ENCODE measurements at places on chromosomes 6 and 20.

DNA sequence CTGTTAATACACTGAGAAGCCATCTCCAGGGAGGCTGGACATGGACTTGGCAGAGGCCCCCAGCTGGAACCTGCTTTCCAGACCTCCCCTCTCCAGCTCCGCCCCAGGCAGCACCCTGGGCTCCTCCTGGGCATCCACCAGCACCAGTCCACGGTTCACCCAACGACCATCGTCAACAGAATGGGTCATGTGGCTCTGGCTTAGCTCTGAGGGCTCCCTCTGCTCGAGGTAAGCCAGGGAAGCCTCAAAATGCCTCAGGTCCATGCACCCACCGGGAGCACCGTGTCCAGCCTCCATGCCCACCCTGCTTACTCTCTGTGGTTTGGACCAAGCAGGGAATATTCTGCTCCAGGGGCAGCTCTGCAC lies 40.5 kb downstream of the WDR27 start:
- DNase-seq: no peak

GRCh38 chr20:409697-410559 lies 1.8 kb downstream of the RBCK1 start:
- no peak for DNase-seq

DNA sequence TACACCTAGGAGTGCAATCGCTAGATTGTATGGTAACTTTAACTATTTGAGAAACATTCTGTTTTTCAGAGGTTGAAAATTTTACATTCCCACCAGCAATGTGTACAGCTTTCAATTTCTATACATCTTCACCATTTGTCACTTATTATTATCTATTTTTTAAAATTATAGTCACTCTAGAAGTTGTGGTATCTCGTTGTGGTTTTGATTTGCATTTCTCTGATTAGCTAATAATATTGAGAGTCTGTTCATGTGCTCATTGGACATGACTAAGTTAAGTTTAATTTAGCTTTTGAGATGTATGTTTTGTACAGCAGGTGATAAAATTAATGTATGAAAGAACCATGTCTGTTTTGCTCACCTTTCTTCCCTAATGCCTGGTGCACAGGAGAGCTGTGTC lies 34.8 kb upstream of the PLCB1 start:
- DNase-seq: no peak

DNA sequence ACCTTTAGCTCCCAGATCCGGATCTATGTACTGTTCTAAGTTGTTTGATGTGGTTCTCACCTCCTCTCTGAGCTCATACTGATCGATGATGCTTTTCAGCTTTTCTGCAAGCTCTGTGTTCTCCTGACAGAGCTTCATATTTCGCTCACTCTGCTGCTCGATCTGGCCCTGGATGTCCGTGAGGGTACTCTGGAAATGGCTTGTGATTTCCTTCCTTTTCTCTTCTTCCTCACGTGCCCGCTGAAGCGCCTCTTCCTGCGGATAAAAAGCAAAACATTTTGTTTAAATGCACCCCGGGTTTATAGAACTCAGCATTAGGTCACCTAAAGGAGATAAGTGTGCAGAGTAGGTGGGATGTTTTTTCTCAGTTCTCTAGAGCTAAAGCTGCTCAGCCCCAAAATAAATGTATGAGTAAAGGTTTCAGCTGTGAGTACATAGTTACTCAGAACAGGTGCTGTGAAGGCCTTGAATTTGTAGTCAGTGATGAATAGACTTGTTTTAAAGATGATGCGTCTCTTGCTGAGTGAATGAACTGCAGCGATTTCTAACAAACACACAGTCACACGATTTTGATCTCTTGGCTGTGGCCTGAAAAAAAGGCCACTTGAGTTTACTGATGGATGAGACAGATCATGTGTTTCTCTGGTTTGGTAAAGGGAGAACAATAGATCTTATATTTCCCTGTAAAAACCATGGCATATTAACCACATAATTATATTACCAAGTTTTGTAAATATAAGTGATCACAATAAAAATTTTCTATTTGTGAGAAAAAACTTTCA lies 29.1 kb downstream of the TXLNB start:
- no peak for DNase-seq

GRCh38 chr6:34057191-34057590 lies 88.7 kb downstream of the GRM4 start:
- no peak for DNase-seq

DNA sequence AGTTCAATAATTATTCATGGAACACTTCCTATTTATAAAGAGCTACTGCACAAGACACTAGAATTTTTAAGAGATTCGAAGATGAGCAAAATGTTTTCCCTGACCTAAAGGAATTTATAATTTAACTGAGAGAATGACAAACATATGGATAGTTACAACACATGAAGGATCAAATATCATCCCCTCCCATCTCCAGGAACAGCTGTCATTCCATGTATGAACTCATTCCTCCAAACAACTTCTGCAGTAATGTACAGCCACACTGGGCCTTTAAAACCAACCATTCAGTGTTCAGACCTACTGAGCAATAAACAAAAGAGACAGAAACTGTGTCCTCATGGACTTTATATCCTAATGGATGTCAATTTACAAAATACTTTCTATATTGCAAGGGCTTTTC lies 87.8 kb downstream of the KIF16B start:
- DNase-seq: no peak

- DNase-seq: no peak
Measured at GRCh38 chr6:33716890-33717632, 5.6 kb upstream of the UQCC2 start.

DNA sequence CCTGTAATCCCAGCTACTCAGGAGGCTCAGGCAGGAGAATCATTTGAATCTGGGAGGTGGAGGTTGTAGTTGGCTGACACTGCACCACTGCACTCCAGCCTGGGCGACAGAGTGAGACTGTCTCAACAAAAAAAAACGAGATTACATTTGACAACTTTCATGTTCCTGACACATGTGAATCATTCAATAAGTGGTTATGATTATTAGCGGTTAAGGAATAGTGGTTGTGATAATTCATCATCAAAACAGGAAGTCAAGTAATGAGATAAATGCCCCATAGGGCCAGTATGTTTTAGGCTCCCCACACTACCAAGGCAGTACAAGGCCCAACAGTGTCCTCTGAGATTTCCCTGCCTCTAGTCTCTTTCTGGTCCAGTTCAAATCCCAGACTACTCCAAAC lies 2.5 kb downstream of the HDDC2 start:
- no peak for DNase-seq

GRCh38 chr6:34922177-34922663 lies 33.2 kb downstream of the ANKS1A start:
- DNase-seq: no peak

DNA sequence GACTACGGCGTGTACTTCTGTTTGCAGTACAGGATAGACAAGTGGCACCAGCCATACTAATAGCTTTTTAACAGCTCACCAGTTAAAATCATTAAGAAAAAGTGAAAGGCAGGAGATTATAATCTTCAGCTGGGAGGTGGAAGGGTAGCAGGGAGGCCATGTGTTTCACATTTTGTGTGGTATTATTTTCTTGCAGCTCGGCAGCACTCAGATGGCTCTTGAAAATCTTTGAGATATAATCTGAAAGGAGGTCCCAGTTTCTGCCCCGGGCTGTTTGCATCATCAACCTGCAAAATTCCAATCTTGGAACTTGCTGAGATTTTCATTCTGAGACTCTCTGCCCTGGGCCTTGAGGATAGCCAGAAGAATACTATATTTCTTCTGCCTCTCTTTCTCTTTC lies 87.5 kb upstream of the HDAC2 start:
- DNase-seq: no peak

- no peak for DNase-seq
Measured at GRCh38 chr6:83167726-83168278, 25.3 kb downstream of the PGM3 start.

DNA sequence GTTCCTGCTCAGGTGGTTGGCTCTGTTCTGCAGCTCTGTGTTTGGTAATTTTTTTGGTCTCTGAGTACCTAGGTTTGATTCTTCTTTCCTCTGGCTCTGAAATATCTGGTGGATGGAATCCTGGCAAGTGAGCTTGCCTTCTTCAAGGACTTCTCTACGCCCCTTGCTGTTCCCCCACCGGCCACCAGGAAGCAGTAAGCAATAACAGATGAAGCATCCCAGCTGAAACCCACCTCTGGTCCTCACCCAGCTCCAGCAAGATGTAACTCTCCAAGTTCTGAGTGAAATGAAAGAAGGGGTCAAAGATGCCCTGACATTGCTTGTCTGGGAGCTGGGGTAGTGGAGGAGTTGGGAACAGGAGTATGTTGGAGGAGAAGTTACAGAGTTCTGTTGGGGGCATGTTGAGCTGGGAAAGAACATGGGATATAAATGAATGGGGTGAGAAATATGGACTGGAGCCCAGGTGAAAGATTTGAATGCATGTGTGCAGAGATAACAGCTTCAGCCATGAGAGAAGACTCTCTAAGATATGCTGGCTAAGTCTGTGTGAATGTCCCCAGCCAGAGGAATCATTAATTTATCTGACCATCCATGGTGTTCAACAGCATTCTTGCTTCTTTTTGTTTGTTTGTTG lies 51.3 kb upstream of the GLP1R start:
- peak; percentile 75 for DNase-seq

DNA sequence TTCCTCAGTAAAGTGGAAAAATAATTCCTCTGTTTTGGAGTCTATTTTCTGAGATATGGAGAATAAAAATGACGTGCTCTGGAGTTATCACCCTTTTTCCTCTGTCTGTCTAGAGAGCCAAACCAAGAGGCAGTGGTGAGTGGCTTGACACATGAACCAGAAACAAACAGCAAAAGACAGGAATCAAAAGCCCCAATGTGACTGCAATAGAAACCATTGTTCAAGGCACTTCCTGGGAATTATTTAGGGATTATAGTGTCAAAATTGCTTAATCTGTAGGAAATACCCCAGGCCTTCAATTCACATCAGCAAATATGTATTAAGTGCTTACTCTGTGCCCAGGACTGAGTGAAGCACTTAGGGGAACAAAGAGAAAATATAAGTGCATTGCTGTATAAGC lies 560.4 kb upstream of the JAG1 start:
- DNase-seq: no peak

DNA sequence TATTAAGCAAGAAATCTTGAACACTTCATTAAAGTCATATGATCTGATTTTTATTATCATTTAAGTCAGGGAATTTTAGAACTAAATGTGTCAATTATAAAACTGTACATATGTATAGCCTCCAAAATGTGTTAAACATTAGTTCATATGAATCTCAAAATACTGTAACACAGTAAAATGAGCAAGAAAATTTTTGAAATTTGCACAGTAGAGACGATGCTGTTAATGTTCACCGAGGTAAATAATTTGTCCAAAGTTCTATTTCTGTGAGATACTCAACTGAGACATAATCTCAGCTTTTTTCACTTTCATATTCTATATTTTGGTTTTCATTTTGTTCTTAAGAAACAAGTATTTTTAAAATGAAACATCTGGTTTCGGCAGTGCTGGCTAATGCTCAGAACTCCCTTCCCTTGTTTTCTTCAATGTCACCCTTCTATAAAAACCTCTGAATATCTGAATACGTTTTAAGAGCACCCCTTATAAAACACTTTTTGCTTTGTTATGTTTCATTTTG lies 353.1 kb downstream of the LAMA2 start:
- DNase-seq: no peak

GRCh38 chr6:52307900-52308372 lies 23.4 kb upstream of the MCM3 start:
- peak; percentile 26 for DNase-seq

- no peak for DNase-seq
Measured at GRCh38 chr6:137861550-137862337, 5.3 kb upstream of the TNFAIP3 start.

GRCh38 chr6:148746363-148747144 lies at the start of gene UST:
TSS of gene UST (plus strand) at chr6:148747030. CDS start at chr6:148747431, 401 bp downstream.
- peak; percentile 82 for DNase-seq

DNA sequence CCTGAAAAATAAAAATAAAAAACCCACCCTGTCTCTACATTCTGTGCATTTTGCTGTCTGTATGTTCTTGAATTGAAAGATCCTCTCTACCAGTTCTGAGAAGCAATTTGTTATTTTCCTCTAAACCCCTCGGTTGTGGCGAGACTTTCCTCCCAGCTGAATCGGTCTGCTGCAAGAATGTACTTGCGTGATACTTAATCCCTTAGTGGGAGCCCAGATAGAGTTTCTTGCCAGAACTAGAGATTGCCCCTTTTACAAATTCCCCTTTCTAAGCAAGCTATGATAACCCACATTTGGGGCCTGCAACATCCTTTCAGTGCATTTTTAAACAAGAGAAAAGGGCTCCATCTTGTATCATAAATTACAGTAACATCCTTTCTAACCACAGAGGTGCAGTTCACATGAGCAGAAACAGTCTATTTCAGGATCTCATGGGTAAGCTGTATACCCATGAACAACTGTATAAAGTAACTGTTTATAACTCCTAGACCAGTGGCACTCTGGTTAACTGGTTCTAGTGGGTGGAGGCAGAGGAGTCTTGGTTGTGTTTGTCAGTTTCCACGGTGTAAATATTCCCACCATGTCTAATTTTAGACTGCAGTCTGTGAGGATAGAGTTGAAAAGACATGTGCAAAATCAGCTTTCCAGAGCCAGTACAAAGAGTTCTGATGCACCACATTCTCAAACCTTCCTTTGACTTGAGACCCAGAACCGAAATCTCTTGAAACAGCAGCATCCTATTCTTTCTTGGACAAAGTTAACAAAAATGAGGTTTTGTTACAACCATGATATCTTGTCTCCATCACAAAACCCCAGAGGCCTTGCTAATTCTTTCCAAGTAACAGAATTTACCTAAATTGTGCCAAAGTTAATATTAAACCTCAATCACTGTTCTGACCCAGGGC lies 113.1 kb upstream of the ZNF217 start:
- DNase-seq: peak; percentile 67

DNA sequence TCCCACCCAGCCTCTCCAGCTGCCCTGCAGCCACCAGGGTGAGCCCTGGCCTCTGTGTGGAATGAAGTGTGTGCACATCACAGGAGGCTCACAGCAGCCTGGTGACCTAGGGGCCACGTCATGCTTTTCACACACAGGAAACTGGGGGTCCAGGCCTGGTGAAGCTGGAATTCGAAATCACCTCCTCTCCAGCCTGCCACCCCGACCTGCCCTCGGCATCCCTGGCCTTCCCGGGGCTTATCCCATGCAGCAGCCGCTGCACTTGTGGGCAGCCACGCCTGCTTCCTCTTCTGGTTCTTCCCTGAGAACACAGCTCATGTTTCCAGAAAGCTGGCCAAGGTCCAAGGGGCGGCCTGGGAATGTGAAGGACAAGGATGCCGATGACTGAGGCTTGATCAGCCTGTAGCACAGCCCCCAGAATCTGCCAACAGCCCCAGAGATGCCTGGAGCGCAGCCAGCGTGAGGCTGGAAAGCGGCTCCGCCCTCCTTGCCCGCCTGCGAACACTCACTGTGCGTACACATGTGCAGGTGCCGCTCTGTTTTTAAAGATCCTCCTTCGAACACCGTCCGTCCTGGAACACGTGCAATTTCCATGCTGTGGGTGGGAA lies 4.2 kb upstream of the NTSR1 start:
- peak; percentile 21 for DNase-seq

GRCh38 chr6:116465246-116465645 lies 4.1 kb downstream of the CALHM6 start:
- peak; percentile 78 for DNase-seq

- peak; percentile 41 for DNase-seq
Measured at GRCh38 chr20:59752101-59752586, 147.8 kb downstream of the PHACTR3 start.

GRCh38 chr6:15677822-15678221 lies 15.0 kb upstream of the DTNBP1 start:
- no peak for DNase-seq

GRCh38 chr6:163296835-163297519 lies 117.5 kb upstream of the QKI start:
- no peak for DNase-seq

- DNase-seq: peak; percentile 77
Measured at GRCh38 chr6:13666194-13667105, 45.2 kb downstream of the RANBP9 start.
